Caudate nucleus (tissue), 63 donors: ENCODE measurements at places on chromosomes 1 and 21.

DNA sequence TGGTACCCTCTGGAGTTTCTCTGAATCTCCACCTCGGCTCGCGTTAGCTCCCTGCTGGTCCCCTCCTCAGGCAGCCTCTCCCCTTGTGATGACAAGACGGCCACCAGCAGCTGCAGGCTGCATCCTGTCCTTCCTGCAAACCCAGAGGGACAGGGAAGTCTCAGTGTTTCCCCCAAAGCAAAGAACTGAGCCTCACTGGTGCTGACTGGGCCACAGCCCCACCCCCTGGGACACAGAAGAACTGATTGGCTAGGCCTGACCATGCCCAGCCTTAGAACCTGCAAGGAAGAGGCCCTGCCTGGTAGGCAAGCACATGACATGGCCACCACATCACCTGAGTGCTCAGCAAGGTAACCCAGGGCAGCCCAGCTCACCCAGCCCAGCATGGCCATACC, 34.6 kb downstream of the TMEM51 start:
- DNase-seq, result no peak

GRCh38 chr1:51175278-51175677, 60.8 kb upstream of the RNF11 start:
- no peak for DNase-seq

DNA sequence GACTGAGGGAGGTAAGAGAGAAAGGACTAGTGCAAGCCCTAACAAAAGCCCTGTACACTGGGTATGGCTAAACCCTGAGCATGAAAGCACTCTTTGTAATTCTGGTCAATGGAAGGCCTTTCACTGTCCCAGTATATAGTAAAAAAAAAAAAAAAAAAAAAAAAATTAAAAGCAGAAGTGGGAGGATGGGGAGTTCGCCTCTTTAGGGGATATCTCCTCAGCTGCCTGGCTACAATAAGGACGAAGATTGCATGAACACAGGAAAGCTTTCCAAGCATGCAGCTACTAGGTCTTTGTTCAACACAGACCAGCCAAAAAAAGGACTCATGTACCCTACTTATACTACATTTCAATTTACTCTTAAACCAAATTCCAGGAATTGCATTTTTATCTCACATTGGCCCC, 59.1 kb downstream of the EIF4G3 start:
- no peak for DNase-seq

GRCh38 chr1:110441888-110442287, 9.1 kb upstream of the PROK1 start:
- DNase-seq, result no peak

GRCh38 chr1:44714532-44714931, 16.4 kb downstream of the RNU5D-1 start:
- no peak for DNase-seq

- no peak for DNase-seq
Measured at GRCh38 chr1:186878356-186878755, 49.6 kb downstream of the PLA2G4A start.

GRCh38 chr1:203325418-203326091, 20.2 kb downstream of the BTG2 start:
- peak; percentile 47 for DNase-seq

DNA sequence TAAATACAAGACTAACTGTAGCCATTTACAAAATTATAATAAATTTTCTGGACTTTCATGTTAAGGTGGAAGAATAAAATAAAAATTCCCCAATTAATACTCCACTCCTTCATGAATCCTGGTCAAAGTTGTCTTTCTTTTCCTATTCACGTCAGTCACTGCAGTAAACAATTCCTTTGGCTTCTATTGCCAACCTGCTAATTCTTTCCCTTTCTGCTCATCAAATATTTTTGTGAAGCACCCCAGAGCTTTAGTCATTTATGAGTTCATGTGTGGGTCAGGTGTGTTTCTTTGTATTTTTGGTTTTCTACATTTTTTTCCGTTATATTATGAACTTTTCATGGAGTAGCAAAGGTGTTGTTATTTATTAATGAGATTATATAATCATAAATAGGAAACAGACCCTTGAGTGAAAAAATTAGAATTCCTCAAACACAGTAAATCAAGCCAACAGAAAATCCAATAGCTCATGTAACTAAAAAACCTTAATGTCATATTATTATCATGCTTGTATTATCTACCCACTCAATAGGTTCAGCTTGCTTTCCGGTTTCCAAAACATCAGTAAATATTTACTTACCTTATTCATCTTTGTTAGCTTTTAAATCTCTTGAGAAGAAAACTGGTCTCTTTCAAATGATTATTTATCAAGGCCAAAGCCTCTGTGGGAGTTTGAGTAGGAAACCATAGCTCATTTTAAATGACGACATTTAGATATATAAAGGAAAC, 29.6 kb upstream of the PLA2G4A start:
- DNase-seq, result no peak

- no peak for DNase-seq
Measured at GRCh38 chr1:231203259-231204057, 37.6 kb upstream of the GNPAT start.

DNA sequence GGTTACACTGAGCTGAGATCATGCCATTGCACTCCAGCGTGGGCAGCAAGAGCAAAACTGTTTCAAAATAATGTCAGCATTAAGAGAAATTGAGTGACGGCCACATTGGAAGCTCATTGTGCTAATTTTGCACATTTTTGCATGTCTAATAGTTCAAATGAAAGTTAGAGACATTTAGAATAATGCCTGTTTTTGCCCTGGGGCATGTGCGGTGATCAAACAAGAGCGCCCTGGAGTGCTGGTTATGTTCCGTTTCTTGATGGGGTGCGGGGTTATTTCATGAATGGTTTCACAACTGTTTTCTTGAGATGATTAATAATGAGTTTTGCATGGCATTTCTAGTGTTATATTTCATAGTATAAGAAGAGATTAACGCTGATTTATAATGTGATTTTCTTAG, 13.1 kb downstream of the OR2T11 start:
- no peak for DNase-seq

- no peak for DNase-seq
Measured at GRCh38 chr1:233172201-233172600, 123.3 kb downstream of the PCNX2 start.

GRCh38 chr1:27138927-27139326, 16.0 kb downstream of the SLC9A1 start:
- no peak for DNase-seq

DNA sequence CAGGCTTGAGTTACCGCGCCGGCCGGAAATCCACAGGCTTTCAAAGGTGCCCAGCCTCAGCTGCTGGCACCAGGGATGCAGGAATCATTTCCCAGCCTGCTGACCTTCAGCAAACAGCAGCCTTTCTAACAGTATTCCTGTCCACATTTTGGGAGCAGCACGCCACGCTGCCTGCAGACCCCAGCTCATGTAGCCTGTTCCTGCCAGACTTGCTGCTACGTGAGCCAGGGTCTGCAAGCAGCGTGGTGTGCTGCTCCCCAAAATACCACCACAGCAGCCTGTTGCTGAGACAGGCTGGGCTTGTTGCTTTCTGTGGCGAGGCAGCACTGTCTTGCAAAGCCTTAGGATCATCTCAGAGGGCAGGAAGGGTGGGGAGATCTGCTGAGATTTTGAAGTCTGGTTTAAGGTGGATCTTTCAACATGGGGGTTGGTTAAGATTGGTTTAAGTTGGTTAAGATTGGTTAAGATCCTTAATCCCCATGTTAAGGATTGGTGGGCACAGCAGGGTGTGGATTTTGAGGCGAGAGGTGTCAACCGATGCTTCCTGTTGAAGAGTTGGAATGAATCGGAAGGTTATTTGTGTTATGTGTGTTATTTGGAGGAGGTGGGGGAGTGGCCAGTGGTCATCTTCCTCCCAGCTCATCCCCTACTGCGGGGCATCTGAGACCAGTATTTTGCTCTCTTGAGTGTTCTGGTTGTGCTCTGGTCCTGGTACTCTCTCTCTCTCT, 12.9 kb downstream of the FAAH start:
- DNase-seq, result no peak

- DNase-seq, result no peak
Measured at GRCh38 chr1:109716121-109716520, 4.1 kb downstream of the GSTM5 start.

DNA sequence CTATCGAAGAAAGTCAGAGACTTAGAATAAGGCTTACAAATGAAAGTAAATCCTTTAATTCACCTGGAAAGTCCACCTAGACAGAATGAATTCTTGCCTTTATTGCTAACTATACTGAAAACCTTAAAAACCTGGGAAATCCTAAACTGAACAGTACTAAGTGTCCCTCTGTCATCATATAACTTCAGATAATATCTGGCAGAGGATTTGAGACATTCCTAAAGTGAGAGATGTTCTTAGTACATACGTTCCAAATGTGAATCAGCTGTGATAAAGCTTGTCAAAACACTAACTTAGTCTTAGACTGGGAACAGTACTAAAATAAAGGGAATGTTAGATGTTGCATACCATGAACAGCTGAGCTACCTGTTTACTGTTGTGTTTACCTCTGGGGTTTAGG, 121.7 kb downstream of the TNFSF18 start:
- no peak for DNase-seq

- DNase-seq, result no peak
Measured at GRCh38 chr1:81618376-81618775, 182.4 kb upstream of the ADGRL2 start.

GRCh38 chr1:229325853-229326487, 16.9 kb downstream of the CCSAP start:
- no peak for DNase-seq

GRCh38 chr1:226650236-226650841, 88.7 kb downstream of the ITPKB start:
- DNase-seq, result no peak

DNA sequence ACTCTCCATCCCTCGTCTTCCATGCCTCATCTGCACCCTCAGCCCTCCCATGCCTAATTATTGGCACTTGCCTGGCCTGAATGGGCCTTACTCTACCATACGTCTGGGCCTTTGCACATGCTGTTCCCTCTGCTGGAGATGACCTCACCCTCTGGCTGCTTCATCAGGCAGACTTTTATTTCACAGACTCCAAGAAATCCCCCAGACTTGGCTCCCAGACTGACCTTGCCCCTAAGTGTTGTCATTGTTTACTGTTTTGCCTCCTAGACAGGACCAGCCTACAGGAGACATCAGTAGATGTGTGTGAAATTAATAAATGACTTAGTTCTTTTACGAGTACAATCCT, 5.2 kb upstream of the AHDC1 start:
- DNase-seq, result no peak

DNA sequence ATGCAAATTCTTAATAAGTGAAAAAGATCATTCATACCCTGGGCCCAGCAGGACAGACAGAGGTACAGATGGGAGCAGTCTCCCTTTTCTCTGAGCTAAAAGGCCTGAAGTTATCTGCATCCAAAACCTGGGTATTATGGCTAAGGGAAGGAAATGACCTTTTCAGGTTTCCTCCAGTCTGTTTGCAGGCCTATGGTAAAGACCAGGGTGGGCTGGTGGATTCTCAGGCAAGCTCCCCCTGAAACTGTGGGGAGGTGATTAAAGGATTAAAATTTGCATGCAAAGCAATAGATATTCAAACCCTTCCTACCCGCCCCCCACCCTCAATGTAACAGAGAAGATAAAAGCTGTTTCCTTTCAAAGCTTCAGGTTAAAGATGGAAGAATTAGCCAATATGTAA, 471.8 kb upstream of the RUNX1 start:
- DNase-seq, result no peak

DNA sequence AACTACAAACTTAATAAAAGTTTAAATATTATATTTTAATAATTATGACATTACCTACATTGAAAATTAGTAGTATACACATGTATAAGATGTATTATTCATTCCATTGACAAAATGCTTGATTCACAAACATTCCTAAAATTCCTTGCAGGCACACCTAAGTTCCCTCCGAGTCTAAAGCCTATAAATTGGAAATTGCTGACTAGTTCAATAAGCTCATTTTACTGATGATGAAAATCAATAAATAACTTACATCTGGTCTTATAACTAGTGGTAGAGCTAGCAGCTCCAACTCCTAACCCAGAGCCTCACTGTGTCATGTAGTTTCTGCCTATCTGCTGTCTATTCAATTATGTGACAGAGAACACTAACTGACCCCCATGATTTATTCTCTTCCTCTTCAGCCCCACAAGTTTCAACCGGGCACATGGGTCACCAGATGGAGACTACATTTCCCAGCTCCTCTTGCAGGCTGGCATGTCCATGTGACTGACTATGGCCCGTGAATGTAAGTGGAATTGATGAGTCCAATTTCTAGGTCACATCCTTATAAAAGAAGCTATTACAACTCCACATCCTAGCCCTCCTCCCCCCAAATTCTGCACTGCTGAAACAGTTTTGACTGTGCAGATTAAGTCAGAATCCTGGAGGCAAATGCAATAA, 29.6 kb upstream of the LRRC8D start:
- no peak for DNase-seq

DNA sequence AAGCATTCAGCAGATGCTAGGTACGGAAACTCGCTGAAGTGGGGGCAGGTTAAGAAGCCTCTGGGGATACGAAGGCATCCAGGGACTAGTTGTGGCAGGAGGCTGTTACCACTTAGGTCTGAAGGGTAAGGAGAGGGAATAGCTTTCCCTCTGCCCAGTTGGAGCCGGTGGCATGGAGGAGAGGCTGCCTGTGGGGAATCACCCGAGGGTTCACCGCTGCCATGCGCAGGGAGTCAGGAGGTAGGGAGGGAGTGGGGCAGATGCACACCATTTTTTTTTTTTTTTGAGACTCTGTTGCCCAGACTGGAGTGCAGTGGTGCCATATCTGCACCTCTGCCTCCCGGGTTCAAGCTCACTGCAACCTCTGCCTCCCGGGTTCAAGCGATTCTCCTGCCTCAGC, 6.1 kb downstream of the PCSK9 start:
- DNase-seq, result no peak

DNA sequence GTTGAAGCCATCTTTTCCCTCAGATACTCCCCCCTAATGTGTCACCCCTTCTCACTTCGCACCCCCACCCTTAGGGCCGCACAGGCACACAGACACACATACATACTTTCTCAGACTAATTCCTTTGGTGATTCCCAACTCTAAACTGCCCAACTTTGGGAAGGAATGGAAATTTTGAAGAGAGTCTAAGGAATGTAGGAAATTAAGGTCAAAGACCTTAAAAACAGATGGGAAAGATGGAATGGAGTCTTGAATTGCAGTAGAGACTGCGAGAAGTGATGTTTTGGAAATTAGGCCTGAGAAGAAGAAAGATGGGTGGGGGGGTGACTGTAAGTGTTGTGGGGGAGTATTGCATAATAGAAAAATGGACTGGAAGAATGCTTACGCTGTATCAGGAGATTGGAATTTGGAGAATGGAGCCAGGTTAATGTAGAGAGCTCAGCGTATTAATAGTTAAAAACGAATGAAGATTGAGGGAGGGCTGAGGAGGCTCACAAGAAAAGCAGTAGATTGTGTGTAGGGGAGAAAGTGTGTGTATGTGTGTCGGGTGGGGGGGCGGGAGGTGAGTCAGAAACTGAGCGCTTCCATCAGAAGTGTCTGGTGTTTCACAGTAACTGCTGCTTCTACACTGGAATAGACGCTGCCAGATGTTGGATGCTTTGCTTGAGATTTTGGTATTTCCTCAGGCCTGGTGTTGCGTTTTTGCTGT, 1.7 kb downstream of the PIP5K1A start:
- no peak for DNase-seq

DNA sequence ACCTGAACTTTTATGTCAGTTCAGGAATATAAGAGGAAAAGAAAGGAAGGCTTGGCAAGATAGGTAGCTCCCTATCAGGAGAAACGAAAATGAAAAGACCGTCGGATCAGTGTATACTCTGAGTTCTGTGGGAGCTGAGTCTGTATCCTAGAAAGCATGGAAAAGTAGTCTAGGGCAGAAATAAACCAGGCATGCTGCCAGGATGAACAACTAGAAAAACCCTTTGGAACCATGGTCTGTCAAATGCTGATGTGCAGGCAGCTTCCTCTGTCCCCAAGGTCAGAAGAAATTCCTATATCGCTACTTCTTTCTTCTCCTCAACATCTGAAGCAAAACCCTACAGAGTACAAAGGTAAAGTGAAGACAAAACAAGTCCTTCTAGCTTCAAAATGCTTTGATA, 268.8 kb downstream of the ST6GALNAC3 start:
- DNase-seq, result no peak
